ENCODE measurements at places on chromosomes 6 and 20. TPM values are rescaled to one million over a fixed set of nuclear protein-coding genes. Genes with fewer than 3 reads are reported as not detected.

Gene NAA20
- 34.5 TPM for polyA plus RNA-seq

Gene HLA-DPA1
- polyA plus RNA-seq: 11.2 TPM

Gene TRIM31
- not detected for polyA plus RNA-seq

Gene GSS
- 110 TPM for polyA plus RNA-seq

Gene TBXT
- polyA plus RNA-seq: not detected

Gene RUNX2
- 2.0 TPM for polyA plus RNA-seq

Gene REM1
- not detected for polyA plus RNA-seq

Gene CDH26
- polyA plus RNA-seq: 0.17 TPM

GRCh38 chr6:134288538-134289203 lies 29.2 kb downstream of the SGK1 start:
- peak; percentile 84 for DNase-seq

GRCh38 chr6:166228839-166229528 lies 61.3 kb upstream of the TBXT start:
- DNase-seq: no peak

GRCh38 chr6:108652375-108652774 lies 91.7 kb downstream of the FOXO3 start:
- no peak for DNase-seq

DNA sequence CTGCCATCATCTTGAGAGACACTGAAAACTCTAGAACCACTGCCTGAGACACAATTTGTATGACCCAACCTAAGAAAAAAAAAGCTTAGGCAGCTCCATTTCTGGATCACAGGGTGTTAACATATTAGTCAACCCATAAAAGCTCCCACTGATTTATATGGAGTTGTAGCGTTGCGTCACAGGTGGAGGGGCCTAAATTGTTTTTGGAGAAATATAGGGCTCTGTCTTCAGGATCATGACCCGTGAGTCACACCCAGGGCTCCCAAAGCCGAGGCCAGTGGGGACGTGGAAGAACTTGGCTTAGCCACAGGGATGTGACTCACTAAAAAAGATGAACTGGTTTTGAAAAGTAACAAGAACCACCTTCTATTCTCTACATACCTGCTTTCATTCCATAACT lies 116.5 kb upstream of the BMP2 start:
- DNase-seq: peak; percentile 22

DNA sequence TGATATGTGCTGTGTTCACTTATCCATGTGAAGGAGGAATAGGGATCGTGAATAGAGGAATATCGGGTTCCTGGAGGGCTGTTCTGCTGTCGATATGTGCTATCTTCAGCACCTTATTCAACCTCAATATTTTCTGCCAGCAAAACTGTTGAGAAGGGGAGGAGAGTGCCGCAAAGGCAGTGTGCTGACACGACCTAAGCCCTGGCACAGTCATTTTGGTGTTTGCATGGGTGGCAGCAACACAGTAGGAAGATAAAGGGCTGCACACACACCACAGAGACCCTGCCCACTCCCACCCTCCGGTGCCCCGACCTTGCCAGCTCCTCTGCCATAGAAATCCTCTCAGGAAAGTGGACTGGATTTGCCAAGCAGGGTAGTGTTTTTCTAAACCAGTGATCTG lies 47.0 kb downstream of the ZDHHC14 start:
- DNase-seq: no peak

DNA sequence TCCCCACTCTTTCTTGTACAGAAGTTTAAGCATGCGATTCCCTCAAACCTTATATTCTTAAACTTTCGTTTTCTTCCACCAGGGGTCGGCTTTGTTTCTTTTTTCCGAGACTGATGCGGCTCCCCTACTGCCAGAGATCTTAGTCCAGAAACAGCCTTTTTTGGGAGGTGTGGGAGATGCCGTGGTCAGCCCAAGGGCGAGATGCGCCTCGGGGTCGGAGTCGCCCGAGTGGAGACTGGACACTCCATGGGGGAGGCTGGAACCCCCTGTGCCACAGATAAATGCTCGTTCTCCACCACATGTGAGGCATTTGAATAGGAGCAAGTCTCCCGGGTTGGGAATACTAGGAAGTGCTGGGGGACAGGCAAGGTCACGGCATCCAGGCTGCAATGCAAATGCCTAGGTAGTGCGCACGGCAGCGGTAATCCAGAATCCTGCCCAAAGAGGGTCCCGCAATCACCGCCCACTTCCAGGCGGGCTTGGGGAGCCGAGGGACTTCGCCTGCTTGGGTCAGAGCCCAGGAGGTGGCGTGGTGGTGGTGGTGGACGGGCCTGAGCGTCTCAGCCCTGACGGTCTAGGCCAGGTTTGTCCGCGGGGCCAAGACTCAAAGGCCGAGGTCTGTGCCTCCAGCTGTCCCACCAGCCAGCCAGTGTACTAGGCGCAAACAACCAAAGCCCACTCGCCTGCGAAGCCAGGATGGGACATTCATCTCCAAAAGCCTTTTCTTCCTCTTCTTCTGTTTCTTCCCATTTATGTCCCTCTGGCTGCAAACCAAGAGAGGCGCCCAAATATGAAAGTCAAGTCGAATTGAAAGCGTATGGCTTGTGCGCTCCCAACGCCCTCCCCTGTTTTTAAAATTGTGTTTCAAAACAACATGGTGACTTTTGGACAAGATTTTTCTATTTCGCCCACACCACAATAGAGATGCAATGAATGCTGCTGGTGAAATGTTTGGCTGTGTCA lies 39.3 kb upstream of the OSTM1 start:
- DNase-seq: no peak

Data from BJ (cell line).